ENCODE measurements at places on chromosomes 11 and 22. TPM values are rescaled to one million over a fixed set of nuclear protein-coding genes. Genes with fewer than 3 reads are reported as not detected.
A peak's percentile ranks its signal among the peaks of the same experiment; 100 is the strongest.

DNA sequence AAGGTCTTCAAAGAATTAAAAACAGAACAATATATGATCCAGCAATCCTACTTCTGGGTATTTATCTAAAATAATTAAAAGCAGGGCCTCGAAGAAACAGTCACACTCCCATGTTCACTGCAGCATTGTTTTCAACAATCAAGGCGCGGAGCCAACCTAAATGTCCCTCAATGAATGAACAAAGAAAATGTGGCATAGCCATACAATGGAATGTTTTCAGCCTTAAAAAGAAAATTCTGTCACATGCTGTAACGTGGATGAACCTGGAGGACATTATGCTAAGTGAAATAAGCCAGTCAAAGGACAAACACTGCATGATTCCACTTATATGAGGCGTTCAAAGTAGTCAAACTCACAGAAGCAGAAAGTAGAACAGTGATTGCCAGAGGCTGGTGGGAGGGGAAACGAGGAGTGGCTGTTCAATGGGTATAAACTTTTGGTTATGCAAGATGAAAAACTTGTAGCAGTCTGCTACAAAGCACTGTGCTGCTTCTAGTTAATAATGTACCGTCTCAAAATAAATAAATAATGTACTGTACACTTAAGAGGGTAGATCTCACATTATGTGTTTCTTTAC lies 41.2 kb downstream of the SNX19 start:
- no peak for DNase-seq

- DNase-seq = no peak
Observed at GRCh38 chr22:40218723-40219294, 41.1 kb downstream of the TNRC6B start.

- DNase-seq = peak; percentile 16
Observed at GRCh38 chr11:2580571-2581001, 119.2 kb downstream of the KCNQ1OT1 start.

Gene TP53AIP1
- not detected for total RNA-seq

Gene LAMTOR1
- total RNA-seq = 64.0 TPM

DNA sequence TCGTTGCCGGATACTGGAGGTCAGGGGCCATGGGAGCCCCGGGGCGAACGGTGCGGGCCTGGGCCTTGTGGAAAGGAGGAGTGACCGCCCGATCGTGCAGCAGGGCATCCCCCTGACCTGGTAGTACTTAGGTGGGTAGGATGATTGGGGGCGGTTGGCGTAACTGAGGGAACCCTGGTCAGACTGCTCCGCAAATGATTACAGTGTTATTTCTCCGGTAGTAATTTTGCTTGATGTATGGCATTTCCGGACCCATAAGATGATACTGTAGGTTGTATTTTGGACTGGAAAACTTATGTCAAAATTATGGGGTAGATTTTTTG lies 762 bp downstream of the MTMR3 start:
- DNase-seq = no peak

DNA sequence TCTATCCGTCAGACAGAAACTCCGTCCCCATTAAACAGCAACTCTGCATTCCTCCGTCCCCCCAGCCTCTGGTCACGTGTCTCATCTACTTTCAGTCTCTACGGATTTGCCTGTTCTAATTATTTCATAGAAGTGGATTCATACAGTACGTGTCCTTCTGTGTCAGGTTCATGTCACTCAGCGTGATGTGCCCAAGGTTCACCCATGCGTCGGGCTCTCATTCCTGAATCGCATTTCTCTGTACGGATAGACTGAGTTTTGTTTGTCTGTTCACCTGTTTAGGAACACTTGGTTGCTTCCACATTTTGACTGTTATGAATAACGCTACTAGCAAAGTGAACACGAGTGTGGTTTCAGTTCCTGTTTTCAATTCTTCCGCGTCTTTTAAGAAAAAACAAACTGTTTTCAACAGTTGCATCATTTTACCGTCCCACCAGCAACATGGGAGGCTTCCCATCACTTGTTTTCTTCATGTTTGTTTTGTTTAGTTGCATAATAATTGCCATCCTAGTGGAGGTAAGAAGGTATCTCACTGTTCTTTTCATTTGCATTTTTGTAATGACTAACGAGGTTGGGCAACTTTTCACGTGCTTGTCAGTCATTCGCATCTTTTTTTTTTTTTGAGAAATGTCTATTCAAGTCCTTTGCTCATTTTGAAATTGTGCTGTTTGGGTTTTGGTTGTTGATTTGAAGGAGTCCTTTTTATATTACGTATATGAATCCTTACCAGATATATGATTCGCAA lies 8.9 kb upstream of the NLRP6 start:
- DNase-seq = no peak

Gene NECTIN1
- 6.3 TPM for total RNA-seq

DNA sequence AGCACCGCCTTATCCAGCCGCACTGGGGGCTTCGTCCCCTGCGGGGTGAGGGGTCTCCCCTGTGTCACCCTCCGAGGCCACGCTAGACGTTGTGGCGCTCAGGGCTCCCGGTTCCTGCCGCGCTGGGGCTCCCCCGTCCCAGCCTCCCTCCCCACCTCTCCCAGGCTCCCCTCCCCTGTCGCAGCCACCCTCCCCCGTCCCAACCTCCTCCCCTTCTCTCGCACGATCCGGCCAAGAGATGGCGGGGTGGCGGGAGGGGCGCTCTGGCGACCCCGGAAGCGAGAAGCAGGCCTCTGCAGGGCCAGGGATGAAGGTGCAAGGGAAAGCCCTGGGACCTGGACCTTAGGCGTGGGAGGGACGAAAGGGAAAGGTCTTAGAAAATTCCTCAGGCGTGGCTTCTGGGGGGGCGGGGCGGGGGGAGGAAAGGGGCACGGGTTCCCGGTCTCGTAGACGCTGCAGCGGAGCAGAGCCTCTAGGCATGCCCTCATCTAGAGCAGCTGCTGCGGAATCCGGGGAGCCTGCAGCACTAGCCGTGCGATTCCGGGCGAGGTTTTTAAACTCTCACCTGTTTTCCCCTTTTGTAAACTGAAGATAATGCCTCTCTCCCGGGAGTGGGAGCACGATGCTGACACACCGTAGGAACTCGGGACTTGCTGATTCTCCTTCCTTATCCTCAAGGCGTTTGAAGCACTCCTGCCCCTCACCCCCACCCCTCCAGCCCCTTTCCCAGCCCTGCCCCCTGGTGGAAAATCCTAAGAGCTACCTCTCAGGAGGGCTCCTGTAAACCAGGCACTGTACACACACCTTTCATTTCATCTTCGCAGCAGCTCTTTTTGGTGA lies 14.4 kb downstream of the KCNJ5 start:
- peak; percentile 53 for DNase-seq

DNA sequence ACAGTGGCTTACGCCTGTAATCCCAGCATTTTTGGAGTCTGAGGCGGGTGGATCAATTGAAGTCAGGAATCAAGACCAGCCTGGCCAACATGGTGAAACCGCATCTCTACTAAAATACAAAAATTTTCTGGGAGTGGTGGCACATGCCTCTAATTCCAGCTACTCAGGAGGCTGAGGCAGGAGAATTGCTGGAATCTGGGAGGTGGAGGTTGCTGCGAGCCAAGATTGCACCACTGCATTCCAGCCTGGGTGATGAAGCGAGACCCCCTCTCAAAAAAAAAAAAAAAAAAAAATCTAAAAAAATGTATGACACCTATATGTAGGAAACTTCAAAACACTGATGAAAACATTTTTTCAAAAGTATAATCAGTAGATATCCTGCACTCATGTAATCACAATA lies 242.7 kb upstream of the CHORDC1 start:
- DNase-seq = no peak

- peak; percentile 51 for DNase-seq
Observed at GRCh38 chr22:47110817-47111443, 348.5 kb downstream of the TBC1D22A start.

All from ovary (tissue), 10 donors.